ENCODE measurements at places on chromosomes 1 and 21. TPM values are rescaled to one million over a fixed set of nuclear protein-coding genes. Genes with fewer than 3 reads are reported as not detected.

DNA sequence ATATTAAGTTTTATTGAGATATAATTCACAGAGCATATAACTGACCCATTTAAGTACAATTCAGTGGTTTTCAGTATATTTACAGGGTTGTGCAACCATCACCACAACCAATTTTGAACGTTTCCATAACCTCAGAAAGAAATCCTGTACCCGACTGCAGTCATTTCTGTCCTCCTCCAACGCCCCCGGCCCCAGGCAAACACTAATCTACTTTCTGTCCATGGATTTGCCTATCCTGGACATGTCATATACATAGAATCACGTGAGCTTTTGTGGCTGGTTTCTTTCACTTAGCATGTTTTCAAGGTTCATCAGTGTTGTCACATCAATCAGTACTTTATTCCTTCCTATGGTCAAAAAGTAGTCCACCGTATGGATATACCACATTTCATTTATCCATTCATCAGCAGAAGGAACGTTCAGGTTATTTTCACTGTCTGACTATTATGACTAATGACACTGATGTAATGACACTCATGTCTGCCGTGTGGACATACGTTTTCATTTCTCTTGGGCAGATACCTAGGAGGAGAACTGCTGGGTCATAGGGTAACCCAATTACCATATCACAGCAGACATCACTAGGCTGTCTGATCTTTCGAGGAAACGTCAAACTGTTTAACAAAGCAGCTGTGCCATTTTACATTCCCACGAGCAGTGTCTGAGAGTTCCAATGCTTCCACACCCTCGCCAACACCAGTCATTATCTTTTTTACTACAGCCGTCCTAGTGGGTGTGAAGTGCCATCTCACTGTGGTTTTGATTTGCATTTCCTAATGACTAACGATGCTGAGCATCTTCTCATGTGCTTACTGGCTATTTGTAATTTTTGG is 30.8 kb downstream of the MRPL37 start:
- no peak overlapping the region for H3K27ac ChIP-seq
- no peaks in the 10 kb centered on the region for H3K36me3 ChIP-seq
- no peaks in the 10 kb centered on the region for H3K4me1 ChIP-seq
- DNase-seq = no peak
- no peaks in the 10 kb centered on the region for H3K27me3 ChIP-seq

DNA sequence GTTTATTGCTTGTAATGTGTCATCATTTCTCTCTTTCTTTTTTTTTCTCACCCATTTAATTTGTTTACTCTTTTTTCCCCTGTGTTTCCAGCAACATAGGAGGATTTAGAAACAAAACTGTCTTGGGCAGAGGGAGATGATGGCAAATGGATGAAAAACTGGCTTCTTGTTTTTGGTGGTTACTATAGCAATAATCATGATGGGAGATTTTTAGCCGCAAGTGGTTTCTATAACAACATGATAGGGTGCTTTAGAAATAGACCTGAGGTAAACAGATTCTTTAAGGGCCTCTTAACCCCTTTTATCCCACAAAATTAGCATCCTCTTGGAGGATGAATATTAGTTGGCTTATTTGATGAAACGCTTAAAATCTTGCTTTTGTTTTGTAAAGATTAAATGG is 51.6 kb downstream of the CRB1 start:
- no peak overlapping the region for H3K27ac ChIP-seq
- no peaks in the 10 kb centered on the region for H3K27me3 ChIP-seq
- no peak for DNase-seq
- no peak overlapping the region for H3K4me3 ChIP-seq

GRCh38 chr1:159869607-159870006 is 7.2 kb upstream of the VSIG8 start:
- H3K27me3 ChIP-seq = no peaks in the 10 kb centered on the region
- no peaks in the 10 kb centered on the region for H3K4me1 ChIP-seq
- no peak for DNase-seq
- no peak overlapping the region for H3K27ac ChIP-seq

- no peak overlapping the region for H3K27ac ChIP-seq
- H3K4me1 ChIP-seq = no peaks in the 10 kb centered on the region
These were observed 20.0 kb upstream of the ZNF326 start for GRCh38 chr1:89974696-89975470.

The SEC16B gene
- 2.7 TPM for total RNA-seq

The RBP7 gene
- total RNA-seq = 5.9 TPM
